ENCODE measurements at places on chromosomes 6 and 20.
A peak's percentile ranks its signal among the peaks of the same experiment; 100 is the strongest.

GRCh38 chr6:108210556-108210955, 44.7 kb downstream of the NR2E1 start:
- no peak for DNase-seq

GRCh38 chr6:86476311-86476710, 461.0 kb upstream of the HTR1E start:
- no peak for DNase-seq

DNA sequence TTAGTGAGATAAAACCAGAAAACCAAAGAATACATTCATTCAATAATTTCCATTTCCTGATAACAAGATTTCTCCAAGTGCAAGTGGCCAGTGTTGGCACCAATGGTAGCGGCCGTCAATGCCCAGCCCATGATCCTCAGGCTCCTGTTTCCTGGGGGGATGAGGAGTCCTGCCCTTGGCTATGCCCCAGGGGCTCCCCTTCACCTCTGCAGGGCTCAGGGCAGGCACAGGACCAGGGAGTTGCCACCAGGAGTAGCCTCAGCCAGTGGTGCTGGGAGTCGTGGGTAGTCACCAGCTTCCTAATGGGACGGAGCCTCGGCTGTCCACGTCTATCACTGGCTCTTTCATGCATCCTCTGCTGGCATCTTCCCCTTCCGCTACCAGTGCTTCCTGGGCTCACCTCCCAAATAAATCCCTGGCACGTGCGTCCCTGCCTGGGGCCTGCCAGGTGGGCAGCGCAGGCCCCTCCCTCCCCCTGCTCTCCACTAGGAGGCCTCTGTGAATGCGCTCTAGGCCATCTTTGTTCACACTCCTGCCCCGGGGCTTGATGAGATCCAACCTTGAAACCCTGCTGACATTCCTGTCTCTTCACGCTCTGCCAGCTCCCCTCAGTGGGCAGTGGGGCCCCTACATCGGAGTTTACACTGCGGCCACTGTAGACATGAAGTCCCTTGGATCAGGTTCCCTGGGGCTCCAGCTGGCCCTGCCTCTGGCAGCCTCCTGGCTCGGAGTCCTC, 215.7 kb downstream of the SYNDIG1 start:
- DNase-seq = no peak

- peak; percentile 52 for DNase-seq
These were observed at the start of gene GMPR for GRCh38 chr6:16238057-16238962. GMPR (plus strand) TSS chr6:16238587; CDS start chr6:16238694, 107 bp downstream.

DNA sequence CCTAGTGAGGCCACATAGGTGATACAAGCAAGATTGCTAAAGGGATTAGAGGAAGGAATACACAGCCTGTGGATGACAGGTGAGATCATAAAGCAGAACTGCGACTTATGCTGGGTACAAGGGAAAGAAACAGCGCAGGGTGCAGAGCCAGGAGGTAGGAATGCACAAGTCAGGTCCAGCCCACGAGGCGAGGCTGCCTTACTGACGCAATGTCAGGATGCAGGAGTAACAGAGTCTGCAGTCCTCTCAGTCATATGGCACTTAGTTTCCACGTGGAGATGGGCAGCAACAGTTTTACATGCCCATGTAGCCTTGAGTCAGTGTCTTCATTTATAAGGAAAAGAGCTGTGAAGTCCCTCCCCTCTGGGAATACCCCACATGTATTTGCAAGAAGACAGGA, 210.9 kb downstream of the SYNE1 start:
- no peak for DNase-seq

DNA sequence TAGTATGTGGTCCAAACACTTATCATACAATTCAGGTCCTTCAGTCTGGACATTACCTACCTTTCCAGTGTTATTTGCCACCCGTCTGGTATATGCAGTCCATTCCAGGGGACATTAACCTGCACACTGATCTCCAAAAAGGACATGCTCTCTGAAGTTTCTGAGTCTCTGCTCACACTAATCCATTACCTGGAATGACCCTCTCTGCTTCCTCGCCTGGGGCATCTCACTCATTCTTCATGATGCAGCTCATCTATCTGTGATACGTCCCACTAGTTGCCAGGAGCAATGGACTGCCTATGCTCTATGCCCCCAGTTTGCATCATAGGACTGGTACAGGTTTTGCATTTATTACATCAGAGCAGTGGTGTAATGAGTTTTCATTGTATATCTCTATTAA, 5.9 kb upstream of the TUBB2B start:
- DNase-seq = no peak

DNA sequence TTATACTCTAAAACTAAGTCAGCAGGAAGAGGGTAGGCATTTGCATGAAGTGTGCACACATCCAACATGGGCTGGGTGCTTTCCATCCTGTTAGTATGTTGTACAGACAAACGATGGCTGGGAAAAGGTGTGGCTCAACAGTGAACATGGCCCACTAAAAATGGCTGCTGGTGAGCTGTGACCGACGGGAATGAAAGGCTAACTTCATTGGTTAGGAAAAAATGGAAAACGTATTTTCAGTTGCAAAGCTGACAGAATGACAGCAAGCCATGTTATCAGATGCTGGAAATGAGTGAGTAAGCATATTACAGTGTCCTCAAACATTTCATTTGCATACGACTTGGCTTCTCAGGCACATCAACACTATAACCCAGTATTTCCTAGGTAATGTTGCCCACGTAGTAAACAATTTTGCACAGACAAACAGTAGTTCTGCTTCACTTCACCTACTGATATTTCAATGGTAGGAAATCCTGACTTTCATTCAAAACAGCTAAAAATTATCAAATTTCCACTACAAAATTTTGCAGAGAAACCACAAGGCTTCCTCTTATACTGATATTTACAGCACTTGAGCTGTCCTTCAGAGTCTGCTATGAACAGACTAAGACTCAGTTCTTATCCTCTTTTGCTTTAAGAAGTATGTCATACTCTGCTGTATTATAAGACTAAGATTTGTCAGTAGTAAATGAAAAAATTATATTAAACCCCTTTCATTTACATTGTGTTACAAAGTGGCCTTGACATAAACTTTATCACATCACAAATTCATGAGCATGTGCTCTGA, 98.9 kb downstream of the IRF4 start:
- no peak for DNase-seq

- no peak for DNase-seq
These were observed 163.9 kb upstream of the SULF2 start for GRCh38 chr20:47949230-47949629.

- no peak for DNase-seq
These were observed 17.9 kb upstream of the RUNX2 start for GRCh38 chr6:45310118-45310788.

- DNase-seq = no peak
These were observed 32.3 kb downstream of the TULP4 start for GRCh38 chr6:158344534-158344933.

DNA sequence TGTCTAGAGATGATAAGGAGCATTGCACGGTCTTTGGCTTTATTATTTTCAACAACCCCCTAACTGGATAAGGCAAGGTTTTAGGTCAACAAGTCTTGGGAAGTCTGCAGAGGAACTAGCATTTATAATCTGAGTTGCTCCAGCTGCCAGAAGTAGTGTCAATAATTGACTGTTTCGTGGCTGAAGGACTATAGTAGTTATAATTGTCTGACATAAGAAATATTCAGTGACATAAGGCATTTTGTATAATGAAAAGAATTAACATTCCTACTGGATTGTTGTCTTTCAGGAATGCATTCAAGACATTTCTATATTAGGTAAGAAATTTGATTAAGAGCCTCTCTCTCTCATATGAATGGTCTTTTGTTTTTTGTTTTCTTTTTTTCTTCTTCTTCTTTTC, 136.9 kb upstream of the SGK1 start:
- no peak for DNase-seq

DNA sequence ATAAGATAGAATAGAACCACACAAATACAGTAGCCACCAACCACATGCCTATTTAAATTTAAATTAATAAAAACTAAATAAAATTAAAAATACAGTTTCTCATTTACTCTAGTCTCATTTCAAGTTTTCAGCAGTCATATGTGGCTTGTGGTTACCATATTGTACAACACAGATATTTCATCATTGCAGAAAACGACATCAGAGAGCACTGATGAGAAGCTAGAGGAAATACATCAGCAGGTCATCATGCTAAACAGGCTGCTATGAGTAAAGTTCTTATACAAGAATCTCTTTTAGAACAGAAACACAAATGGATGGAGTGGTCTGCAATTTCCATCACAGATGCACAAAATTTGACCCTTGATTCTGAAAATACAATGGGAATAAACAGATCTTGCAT, 36.6 kb downstream of the TBC1D32 start:
- no peak for DNase-seq

DNA sequence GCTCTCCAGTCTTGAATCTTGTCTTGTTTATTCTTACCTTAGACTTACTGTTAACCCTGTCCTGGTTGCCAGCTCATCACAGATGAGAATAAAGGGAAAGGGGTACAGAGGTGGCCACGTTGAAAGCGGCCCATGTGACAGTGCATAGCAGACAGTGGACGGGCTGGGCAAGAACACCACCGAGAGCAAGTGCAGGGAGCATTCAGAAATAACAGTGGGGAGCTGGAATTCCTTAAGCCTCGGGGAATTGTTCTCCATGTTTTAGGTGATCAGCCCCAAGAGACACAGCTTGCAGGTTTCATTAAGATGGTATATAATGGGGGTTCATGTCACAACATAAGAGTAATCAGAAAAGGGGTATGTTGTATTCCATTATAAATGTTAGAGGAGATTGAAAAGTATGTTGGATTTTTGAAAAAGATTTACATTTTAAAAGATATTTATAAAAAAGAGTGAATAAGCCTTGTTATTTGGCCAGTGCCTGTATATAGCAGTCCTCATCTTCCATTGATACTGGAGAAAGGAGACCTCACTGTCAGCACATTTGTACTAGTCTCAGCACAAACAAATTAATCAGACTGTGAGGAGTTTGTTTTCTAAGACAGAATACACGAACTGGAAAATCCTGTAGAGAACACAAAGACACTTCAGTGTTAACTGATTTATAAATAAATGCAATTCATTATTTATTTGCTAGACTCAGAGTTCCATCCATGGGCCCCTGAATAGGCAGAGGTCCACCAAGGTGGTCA, 35.4 kb downstream of the VAPB start:
- no peak for DNase-seq

- DNase-seq = no peak
These were observed 51.8 kb downstream of the TCP11 start for GRCh38 chr6:35089216-35089934.

DNA sequence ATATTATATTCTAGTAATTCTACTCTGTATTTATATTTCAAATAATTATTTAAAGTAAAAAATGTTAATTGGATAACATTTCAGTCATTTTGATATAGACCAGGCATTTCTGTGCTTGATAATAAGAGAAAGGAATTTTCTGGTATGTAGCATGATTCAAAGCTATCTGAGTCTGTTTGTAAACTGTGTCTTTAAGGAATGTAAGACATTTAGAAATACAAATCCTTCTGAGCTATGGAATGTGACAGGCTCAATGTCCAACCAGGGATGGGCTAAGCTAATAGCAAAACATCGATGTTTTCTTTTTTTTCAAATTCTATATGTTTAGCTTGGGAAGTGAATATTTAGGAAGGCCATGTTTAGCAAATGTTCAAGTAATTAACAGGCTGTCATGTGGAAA, 41.5 kb upstream of the FAM83B start:
- DNase-seq = no peak

GRCh38 chr20:16816192-16816591, 68.0 kb downstream of the OTOR start:
- DNase-seq = no peak

DNA sequence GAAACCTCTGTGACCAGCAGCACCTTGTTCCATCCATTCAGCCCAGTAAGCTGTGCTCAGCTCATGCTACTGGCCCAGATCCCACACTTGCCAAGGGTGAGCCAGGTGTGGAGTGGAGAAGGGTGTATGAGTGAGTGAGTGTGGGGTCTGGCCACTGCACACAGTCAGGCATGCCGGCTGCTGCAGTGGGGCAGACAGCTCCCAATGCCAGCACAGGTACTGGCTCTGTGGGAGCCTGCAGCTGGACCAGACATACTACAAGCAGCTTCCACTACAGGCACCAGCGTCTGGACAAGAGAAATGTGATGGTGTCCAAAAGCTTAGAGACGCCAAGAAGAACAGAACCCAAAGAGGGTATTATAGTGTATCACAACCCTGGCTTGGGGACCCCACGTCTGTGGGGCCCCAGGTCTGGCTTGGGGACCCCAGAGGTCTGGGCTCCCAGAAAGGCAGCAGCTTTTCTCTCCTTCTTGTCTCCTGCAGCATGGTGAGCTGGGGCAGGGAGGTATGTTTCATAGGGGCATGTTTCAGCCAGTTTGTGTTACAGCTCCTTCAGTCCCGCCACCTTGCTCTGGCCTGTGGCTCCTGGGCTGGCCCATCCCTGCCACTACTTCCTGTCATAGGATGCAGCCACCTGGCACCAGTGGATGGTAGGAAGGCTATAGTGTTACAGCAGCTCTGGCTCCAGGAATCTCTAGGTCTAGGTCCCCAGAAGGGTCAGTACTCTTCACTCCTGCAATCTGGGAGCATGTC, 152.4 kb upstream of the HSF2 start:
- no peak for DNase-seq

DNA sequence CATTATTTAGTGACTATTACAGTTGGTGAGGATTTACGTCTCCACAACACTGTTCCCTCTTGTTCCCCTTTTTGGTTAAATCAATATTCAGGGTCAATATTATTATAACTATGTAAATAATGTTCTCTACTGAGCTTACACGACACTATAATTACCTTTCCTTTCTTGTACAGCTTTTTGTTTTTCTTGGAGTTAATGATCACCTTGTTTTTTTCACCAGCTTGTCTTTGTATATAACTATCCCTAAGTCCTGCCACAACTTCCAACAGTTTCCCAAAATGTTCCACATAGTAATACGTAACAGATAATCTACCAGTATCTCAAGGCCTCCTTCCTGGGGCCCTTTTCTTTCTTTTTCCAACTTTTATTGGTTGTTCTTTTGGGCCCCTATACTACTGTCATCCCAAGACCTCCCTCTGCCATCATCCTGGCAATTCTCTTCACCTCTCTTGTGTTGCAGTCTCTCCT, 142.0 kb upstream of the SOX4 start:
- DNase-seq = no peak

- DNase-seq = no peak
These were observed 40.7 kb downstream of the PYGB start for GRCh38 chr20:25288291-25289181.

DNA sequence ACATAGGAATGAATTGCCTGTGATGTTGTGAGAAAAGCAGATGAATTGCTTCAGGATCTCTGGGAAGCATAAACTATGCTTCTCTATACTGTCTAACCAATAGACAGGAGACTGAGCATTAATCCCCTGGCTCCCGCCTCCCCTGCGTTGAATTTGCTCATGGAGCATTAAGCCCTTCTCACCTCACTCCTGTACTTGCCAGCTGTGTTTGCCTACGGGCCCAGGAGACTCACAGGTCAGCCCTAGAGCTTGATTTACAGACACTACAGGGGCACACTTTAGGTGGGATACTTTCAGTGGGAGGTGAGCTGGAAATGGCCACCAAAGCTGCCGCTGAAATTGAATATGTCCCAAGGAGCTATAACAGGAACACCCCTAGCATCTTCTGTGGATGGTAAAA, 418.7 kb downstream of the CBLN4 start:
- no peak for DNase-seq

GRCh38 chr6:121498481-121499276, 63.2 kb downstream of the GJA1 start:
- no peak for DNase-seq

Data from stimulated activated CD8-positive, alpha-beta memory T cell treated with anti-CD3 and anti-CD28 coated beads, Interleukin-7, amount 100 ng/mL, for 1 hour (primary cell).